ENCODE measurements at places on chromosomes 2 and 18. TPM values are rescaled to one million over a fixed set of nuclear protein-coding genes. Genes with fewer than 3 reads are reported as not detected.

The PSMA8 gene
- not detected for polyA plus RNA-seq

The GREB1 gene
- polyA plus RNA-seq, result 0.05 TPM

The MFSD2B gene
- polyA plus RNA-seq, result not detected

The SMAD7 gene
- 8.4 TPM for polyA plus RNA-seq

The FIGLA gene
- polyA plus RNA-seq, result not detected

The DYSF gene
- 0.42 TPM for polyA plus RNA-seq

The GPR55 gene
- polyA plus RNA-seq, result 0.20 TPM

The WDR54 gene
- polyA plus RNA-seq, result 50.8 TPM

The PAX3 gene
- polyA plus RNA-seq, result not detected

DNA sequence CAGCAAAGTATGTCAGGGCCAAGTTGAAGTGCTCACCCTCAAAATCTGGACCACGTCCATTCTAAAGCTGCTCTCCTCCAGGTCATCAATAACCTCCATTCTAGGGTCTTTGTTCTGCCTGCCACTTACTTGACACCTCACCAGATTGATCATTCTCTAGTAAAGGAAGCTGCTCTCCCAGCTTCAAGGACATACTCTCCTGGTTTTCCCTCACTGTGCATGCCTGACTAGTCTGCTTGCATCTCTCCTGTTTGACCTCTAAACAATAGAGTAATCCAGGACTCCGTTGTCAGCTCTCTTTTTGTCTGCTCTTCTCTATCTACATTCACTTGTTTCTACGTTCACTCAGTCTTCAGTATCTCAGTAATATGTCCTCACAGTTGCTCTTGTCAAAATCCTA is 59.1 kb downstream of the FRZB start:
- no peaks in the 10 kb centered on the region for H3K4me1 ChIP-seq
- H3K27ac ChIP-seq, result no peak overlapping the region
- no peak for DNase-seq
- H3K36me3 ChIP-seq, result no peaks in the 10 kb centered on the region
- peaks cover 2% of the 10 kb centered on the region for H3K27me3 ChIP-seq
- H3K4me3 ChIP-seq, result no peak overlapping the region

GRCh38 chr18:8661754-8662559 is 43.4 kb upstream of the MTCL1 start:
- peak; percentile 47 for DNase-seq
- H3K27ac ChIP-seq, result no peak overlapping the region
- H3K4me1 ChIP-seq, result peaks cover 10% of the 10 kb centered on the region
- H3K27me3 ChIP-seq, result no peaks in the 10 kb centered on the region
- H3K4me3 ChIP-seq, result no peak overlapping the region

DNA sequence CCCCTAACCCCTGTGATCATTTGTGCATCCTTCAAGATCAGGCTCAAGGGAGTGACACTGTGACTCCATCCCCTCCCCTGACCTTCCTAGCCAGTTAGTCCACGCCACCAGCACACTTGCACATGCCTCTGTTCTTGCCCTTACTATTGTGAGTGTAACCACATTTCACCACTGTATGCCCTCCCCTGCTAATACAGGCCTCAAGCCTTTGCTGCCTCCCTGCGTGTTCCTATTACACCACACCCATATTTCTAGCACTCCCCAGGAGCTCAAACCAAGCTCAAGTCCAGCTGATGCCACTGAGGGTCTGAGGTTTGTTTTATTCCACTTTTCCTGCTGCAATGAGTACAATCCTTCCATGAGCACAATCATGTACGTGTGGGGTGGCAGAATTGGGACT is 288.9 kb upstream of the FBXO11 start:
- H3K27ac ChIP-seq, result no peak overlapping the region
- H3K4me1 ChIP-seq, result peaks cover 8% of the 10 kb centered on the region
- H3K4me3 ChIP-seq, result no peak overlapping the region
- no peaks in the 10 kb centered on the region for H3K36me3 ChIP-seq
- no peaks in the 10 kb centered on the region for H3K27me3 ChIP-seq

GRCh38 chr2:220660277-220661145 is 911.6 kb downstream of the EPHA4 start:
- H3K36me3 ChIP-seq, result no peaks in the 10 kb centered on the region
- no peak for DNase-seq
- no peak overlapping the region for H3K27ac ChIP-seq

- peak overlapping the region; percentile 38 for H3K4me3 ChIP-seq
- peak; percentile 99 for DNase-seq
- peak overlapping the region; percentile 69 for H3K27ac ChIP-seq
- peaks cover 33% of the 10 kb centered on the region for H3K4me1 ChIP-seq
- H3K27me3 ChIP-seq, result no peaks in the 10 kb centered on the region
Observed at GRCh38 chr2:54903736-54904554, 146.3 kb downstream of the RTN4 start.

- no peaks in the 10 kb centered on the region for H3K36me3 ChIP-seq
- DNase-seq, result peak; percentile 29
- no peak overlapping the region for H3K4me3 ChIP-seq
- H3K4me1 ChIP-seq, result peaks cover 20% of the 10 kb centered on the region
- peak overlapping the region; percentile 73 for H3K27ac ChIP-seq
- H3K27me3 ChIP-seq, result no peaks in the 10 kb centered on the region
Observed at GRCh38 chr2:54275541-54275940, 19.5 kb upstream of the TSPYL6 start.

DNA sequence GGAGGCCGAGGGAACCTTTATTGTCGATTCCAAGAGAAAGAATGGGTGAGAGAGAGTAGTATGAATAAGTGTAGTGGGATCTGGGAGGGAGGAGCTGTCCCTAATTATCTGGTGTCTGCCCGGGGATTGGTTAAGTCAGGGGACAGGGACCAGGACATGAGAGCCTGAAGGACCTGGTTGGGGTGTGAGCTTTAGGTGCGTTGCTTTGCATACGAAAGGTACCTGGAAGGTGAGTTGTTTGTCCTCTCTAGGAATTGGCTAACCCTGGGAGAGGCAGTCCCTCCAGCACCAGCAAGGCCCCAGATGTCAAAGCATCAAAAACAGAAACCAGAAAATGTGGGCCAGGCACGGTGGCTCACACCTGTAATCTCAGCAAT is 48.1 kb upstream of the RPL31 start:
- H3K4me1 ChIP-seq, result peaks cover 14% of the 10 kb centered on the region
- H3K4me3 ChIP-seq, result no peak overlapping the region
- DNase-seq, result no peak
- H3K36me3 ChIP-seq, result no peaks in the 10 kb centered on the region
- no peak overlapping the region for H3K27ac ChIP-seq

DNA sequence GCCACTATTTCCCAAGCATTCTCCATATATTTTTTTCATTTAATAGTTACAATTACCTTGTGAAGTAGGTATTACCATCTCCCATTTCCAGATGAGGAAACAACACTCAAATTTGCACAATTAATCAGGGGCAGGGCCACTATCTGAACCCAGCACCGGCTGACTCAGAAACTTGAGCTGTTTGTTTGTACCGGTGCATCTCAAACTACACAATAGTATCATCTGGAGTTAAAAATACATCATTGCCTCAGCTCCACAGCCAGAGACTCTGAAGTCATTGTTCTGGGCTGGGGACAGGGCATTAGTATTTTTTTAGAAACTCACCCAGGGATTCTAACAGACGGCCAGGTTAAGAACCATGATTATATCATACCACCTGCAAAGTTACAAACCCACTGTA is 55.9 kb downstream of the CDCA7 start:
- no peak overlapping the region for H3K4me3 ChIP-seq
- H3K4me1 ChIP-seq, result no peaks in the 10 kb centered on the region
- H3K36me3 ChIP-seq, result no peaks in the 10 kb centered on the region
- H3K27ac ChIP-seq, result no peak overlapping the region
- no peak for DNase-seq

GRCh38 chr2:45237850-45238542 is 228.7 kb upstream of the SIX2 start:
- peaks cover 46% of the 10 kb centered on the region for H3K4me1 ChIP-seq
- no peaks in the 10 kb centered on the region for H3K27me3 ChIP-seq
- no peaks in the 10 kb centered on the region for H3K36me3 ChIP-seq
- DNase-seq, result peak; percentile 97

- no peaks in the 10 kb centered on the region for H3K36me3 ChIP-seq
- H3K27me3 ChIP-seq, result no peaks in the 10 kb centered on the region
- H3K4me1 ChIP-seq, result no peaks in the 10 kb centered on the region
- DNase-seq, result no peak
- H3K4me3 ChIP-seq, result no peak overlapping the region
Observed at GRCh38 chr2:146270618-146271017, 1574.2 kb upstream of the ACVR2A start.

Data from GM23248 (cell line).